HCT116 (cell line): ENCODE measurements at places on chromosomes 2 and 18.

DNA sequence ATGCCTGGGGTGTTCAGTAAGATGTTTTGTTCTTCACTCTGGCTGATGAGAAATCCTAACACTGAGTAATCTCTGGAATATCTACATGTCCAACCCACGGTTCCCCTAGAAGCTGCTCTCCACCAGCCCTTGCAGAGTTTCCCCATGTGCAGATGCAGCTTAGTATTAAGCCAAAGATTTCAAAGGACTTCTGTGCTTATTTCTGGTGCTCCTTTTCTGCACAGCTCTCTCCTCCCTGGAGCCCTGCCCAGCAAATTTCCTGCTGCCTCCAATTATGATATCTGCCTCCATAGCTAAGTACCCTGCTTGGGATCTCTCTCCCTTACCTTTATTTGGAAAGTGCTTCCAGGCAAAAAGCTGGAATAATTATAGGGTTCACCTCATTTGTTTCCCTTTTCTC lies 949.3 kb downstream of the BCL11A start:
- DNase-seq: no peak

DNA sequence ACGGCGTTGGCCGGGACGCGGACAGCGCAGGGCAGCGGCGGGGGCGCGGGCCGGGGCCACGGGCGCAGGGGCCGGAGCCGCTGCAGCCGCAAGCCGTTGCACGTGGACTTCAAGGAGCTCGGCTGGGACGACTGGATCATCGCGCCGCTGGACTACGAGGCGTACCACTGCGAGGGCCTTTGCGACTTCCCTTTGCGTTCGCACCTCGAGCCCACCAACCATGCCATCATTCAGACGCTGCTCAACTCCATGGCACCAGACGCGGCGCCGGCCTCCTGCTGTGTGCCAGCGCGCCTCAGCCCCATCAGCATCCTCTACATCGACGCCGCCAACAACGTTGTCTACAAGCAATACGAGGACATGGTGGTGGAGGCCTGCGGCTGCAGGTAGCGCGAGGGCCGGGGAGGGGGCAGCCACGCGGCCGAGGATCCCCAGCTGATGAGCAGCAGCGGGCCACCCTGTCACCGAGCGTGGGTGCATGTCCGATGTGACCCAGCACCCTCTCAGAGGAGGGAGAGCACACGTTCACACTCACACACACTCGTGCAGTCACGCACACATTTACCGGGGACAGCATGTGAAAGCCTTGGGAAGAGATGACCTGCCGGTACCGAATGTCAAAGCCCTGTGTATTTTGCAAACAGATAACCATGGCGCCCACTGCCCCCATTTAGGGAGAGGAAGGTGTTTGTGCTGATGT lies 4.2 kb downstream of the GDF7 start:
- DNase-seq: no peak

DNA sequence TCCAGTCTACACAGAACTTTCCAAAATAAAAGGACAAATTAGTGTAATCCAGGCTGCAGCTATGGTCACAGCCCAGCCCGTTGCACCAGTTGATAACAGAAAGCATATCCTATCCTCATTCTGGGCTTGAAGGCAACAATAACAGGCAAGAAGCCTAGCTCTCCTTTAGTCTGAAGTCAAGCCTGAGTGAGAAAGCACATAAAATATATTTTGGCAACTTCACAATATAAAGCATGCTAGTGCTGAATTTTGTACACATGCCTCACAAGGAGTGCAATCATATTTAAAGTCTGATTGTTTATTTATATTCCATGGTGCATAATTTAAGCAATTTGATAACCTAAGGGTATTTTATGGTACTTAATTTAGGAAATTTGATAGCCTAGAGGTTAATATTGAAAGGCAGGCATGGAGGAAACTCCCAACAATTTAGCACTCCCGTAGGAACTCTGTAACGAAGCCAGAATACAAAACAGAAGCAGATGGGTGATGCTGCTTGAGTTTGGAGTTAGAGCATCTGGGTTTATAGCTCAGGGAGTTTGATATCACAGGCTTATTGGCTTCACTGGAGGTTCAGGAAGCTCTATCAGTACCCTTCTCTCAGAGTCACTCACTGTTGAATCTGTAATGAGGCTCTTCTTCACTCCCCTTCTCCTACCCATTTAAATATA lies 1199.1 kb upstream of the GYPC start:
- DNase-seq: no peak

DNA sequence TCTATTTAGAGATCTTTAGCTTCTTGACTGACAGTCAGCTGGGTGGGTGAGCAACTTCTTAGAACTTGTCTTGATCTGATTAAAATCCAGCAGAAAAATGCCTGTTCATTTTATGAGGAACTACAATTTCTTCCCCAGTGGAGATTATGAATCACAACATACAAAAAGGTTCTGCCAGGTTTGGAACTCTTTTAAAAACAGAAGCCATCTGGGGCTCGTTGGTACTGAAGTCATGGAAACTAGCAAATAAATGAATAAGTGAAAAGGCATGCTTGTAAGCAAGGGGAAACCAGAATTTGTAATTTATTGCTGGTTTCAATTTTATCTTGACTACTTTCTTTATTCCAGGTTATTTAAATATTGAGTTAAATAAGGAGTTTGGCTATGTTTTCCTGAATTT lies 767.4 kb downstream of the MBD2 start:
- no peak for DNase-seq

DNA sequence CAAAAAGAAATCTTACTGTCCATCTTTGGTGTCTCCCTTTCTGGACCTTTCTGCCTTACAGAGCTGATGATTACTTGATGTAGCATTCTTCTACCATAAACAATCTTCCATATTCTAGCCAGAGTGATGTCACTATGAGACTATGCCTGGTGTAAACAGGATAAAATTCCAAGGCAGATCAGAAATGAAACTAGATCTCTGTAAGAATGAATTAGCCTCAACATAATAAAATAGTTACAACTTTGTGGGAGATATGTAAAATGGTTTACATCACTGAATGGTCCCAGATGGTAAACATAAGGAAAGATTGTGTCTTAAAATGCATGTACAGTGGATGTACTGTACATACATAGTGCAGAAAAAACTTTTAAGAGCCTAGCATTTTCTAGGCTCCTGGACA lies 112.3 kb upstream of the ZNF521 start:
- no peak for DNase-seq

- no peak for DNase-seq
Observed at GRCh38 chr2:159550231-159550630, 66.1 kb downstream of the BAZ2B start.

- DNase-seq: no peak
Observed at GRCh38 chr2:72204786-72205503, 57.3 kb upstream of the CYP26B1 start.

DNA sequence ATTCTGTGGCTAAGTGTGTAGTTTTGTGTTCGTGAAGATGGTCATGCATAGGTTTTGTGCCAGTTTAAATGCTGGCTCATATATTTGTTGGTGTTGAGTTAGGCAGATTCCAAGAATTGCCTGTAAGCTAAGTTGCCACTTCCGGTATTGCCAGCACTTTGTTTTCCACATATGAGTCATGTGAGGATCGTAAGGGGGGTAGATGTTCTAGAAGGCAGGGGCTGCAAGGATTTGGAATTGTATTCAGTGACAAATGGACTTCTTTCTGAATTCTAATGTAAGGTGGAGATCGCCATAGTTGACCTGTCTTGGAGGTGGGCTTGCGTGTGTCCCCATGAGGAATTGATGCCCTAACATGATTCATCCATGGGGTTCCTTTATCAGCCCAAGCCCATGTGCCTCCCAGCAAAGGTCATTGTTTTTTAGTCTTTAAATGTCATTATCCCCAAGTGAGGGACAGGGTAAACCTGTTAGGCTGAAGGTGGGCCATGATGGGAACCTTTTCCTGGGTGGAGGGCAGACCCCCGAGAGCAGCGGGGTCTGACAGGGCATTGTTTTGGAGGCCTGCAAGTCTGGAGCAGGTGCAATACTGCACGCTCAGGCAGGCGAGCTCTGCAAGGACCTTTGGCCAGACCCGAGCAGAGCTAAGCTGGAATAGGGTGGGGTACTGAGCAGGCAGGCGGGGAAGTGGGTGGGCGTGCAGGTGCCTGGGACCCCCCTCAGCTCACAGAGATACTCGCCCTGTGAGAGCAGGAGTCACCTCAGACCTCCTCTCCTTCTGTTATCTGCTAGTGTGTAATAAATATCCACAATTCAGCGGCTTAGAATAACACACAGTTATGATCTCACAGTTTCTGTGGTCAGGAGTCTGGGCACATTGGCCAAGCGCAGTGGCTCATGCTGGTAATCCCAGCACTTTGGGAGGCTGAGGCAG lies 77.4 kb downstream of the LRRFIP1 start:
- DNase-seq: no peak
